ENCODE measurements at places on chromosomes 4 and X.

DNA sequence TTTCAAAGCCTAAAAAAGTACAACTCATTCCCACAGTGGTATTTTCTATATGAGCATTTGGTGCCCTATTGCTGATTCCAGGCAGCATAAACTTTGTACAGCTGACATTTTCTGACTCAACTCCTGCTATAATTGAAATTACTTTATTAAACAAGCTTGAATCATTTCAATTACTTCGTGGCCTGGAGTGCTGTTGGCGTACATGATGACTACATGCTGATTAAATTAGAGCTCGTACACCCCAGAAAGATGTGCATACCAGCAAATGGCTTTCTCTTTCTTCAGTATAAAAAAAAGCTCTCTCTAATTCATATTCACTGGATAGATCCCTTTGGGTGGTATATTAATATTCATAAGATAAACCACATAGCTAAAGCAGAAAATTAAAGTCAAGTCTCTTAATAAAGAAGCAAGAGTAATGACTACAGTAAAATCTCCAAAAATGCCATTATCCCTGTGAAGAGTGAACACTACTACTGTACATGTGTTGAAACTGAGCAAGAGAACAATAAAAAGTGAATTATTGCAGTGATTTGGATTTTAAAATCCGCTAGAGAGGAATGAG, 245.0 kb upstream of the IGFBP7 start:
- DNase-seq, result no peak

DNA sequence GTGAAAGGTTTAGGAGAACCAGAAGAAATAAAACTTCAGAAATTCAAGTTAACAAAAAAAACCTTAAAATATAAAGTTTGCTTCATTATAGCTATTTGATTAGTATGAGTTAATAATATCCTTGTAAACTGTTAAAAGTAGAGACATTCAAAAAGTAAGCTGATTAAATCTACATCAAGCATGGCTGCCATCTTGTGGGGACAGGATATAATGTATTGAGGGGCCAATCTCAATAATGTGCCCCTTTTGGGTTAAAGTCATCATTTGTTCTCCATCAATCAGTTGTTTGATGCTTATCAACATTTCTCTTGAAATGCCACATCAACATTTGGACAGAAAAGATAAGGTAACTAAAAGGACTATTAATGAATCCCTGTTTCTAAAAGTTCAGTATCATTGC, 4.6 kb upstream of the GRID2 start:
- no peak for DNase-seq

DNA sequence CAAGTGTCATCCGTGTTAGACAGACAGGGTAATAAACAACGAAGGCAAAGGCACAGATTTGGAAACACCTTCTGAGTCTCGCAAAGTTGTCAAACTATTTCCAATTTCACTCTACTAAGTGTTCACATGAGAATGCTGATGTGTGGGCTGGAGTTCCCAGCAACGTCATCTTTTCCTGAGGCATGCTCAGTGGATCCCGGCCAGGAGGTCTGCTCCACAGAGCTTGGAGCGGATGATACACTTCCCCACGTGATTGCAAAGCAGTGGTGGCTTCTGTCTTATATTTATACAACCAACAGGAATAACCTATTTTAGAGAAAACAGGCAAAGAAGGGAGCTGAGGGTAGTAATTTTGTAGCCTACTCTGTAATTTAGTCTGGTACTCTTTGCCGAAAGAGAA, 40.1 kb upstream of the PDK3 start:
- DNase-seq, result no peak

DNA sequence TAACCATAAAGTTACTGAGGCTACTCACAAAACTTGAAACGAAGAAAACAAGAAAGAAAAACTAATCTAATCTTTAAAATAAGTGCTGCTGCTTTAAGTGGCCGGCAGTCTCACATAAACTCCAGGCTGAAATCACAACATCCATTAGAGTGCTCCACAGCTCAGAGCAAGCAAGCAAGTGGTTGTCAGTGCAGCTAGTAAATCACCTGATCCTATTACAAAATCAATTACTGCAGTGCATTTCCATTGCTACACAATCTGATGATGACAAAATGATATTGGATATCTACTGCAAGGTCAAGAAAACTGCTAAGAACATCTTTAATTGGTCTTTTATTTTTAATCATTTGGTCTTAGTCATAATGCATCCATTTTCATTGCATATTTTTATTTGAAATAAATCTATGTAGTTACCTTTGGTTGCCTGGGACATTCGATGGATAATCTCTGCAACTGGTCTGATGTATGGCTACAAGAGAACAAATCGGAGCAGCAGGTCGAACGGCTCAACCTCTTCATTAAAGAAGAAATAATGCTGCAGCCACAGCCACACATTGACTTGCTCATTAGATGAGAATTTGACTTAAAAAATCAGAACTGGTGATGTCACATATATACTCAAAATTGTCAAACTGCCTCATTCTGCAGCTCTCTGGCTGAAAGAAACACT, 87.7 kb downstream of the FBXW7 start:
- no peak for DNase-seq

DNA sequence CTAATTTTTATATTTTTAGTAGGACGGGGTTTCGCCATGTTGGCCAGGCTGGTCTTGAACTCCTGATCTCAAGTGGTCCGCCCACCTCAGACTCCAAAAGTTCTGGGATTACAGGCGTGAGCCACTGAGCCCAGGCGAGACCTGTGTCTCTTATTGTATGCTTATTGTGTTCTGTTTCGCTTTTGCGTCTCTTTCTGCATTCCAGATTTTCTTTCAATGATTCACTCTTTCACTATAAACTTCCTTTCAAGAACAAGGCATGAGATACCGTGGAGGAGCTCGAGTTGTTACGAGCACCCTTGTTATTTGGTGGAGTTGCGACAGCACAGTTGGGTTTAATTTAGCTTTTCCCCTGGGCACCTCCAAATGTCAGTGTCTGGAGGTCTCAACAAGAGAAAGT, 366.7 kb upstream of the FAT1 start:
- no peak for DNase-seq

- DNase-seq, result no peak
These were observed 209.1 kb upstream of the HCCS start for GRCh38 chrX:10902001-10902400.

DNA sequence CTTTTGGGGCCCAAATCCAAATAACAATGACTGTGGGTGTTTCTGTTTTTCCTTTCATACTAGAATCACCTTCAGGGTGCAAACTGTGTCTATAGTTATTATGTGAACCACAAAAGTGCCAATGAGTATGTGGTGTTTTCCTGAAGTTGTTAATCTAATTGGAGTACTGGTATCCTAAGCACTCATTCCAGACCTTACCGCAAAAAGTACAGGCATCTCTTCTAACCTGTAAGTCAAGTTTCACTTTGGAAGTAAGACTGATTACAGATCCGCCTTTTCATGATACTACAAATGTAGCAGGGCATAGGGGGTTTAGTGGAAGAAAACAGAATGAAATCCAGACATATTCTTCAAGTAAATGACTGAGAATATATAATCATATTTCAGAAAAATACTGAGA, 16.1 kb downstream of the COQ2 start:
- DNase-seq, result no peak

GRCh38 chrX:40402831-40403533, 177.8 kb upstream of the ATP6AP2 start:
- no peak for DNase-seq

- DNase-seq, result no peak
These were observed 24.5 kb downstream of the REPS2 start for GRCh38 chrX:16970977-16971376.

DNA sequence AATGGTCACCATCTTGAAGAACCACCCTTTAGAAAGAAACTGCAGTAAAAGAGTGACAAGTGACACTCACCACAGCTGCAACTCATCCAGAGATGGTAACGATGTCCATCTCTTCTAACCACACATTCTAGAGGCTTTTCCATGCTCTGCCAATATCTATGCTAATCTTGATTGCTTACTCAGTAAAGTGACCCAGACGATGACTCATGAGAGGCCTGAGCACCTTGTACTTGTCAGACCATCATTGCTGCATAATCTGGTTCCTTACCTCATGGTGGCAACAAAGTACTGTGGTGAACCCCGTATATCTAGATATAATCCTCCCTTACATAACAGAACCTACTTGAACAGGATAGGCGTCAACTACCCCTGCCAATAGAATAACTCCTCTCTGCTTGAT, 75.6 kb downstream of the CCNG2 start:
- DNase-seq, result no peak

DNA sequence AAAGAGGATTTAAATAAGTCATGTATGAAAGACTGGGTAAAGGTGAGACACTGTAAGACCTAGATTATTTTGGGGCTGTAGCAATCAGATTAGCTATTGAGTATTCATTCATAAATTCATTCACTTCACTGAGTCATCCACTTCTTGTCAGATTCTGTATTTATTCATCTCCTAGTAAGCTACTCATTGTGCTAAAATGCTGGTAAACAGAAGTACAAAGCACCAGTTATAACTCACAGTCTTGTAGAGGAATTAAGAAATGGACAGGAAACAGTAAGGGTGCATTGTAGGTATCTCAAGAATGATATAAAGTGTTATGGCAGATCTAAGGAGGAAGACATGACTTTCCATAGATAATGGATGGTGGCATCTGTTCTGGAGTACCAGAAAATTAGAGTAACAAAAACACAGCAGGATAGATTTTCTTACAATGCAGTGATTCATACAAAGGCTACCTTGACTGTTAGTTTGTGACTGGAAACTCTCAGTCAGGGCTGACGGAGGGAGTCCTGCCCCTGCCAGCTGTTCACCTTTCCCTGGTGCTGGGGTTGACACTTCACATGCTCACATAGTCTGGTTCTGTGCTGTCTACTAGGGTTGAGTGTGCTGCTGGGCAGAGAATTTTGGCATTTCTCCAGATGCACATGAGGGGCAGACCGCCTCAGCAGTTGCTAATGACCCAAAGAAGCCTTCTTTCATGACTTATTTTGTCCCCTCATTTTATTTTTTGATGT, 26.5 kb upstream of the HAND2 start:
- no peak for DNase-seq

DNA sequence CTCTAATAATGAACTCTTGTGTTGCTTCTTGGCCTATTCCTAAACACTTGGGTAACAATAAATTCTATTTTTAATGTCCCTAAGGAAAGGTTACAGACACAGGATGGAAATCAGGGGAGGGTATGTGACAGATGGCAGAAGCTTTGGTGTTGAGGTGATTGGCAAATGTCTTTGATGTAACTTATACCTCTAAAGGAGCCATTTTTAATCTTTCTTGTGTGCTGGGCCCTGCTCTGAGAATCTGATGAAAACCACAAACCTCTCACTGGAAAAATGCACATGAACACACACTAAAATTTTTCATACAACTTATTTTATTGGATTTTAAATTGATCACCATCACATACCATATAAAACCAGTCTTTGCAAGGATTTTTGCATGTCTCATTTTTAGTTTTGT, 17.7 kb downstream of the FRYL start:
- no peak for DNase-seq

DNA sequence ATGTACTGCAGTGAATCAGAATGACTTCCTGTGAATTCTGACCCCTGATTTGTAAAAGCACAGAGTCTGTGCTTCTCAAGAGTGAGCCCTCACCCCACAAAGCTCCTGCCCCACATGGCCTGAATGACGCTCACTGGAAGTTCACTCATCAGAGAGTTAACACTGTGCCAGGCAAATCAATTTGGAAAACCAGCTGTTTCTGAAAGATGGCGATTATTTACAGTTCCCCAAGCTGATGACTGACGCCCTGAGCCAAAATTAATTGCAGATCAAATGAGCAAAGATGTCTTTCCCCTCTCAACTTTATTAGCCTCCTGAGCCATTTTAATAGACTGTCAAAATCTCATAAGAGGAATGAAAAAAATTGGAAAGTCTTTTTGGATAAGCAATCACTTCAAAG, 118.0 kb downstream of the SLC2A9 start:
- DNase-seq, result no peak

GRCh38 chr4:140943486-140944198, 187.5 kb upstream of the TBC1D9 start:
- DNase-seq, result no peak

DNA sequence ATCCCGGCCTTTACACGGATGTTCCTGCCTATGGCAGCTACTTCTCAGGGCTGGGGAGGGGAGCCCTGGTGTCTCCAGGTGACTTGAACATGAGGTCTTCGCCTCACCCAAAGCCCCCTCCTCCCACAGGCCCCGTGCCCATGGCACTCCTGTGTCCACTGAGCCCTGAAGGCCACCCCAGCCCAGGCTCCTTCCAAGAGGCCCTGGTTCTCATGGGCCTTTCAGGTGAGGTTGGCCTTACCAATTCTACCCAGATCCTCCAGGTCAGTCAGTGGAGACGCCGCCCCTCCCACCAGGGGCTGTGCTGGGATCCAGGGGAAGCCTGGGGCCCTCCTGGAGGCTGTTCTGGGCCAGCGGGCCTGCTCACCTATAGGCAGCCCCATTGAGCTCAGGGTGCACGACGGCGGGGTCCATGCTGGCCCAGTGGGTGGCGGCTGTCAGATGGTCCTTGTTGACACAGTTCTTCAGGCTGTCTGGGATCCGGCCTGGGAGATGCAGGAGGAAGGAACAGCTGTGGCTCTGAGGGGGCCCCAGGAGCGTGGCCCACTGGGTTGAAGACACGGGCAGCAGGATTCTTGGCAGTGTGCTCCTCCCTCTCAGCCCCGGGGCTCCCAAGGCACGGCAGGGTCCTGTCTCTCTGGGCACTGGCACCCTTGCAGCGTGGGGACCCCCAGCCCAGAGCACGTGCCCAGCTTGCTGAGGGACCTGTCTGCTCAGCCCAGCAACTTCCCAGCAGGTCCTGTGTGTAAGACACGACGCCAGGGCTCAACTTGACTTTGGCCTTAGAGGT, 36.2 kb downstream of the CTBP1 start:
- no peak for DNase-seq

DNA sequence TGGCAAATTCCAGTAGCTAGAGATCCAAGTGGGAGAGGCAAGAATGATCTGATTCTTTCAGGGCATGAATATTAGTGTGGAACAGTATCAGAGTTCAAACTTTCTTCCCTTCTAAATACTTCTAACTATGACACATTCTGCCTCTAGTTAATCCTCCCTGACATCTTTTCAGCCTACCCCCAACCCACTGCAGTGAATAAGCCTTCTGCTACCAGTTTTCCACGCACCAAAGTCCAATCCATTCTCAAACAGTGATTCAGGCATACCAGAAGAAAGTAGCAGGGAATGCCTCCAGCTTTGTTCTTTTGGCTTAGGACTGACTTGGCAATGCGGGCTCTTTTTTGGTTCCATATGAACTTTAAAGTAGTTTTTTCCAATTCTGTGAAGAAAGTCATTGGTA, 155.4 kb upstream of the FTHL17 start:
- DNase-seq, result no peak

DNA sequence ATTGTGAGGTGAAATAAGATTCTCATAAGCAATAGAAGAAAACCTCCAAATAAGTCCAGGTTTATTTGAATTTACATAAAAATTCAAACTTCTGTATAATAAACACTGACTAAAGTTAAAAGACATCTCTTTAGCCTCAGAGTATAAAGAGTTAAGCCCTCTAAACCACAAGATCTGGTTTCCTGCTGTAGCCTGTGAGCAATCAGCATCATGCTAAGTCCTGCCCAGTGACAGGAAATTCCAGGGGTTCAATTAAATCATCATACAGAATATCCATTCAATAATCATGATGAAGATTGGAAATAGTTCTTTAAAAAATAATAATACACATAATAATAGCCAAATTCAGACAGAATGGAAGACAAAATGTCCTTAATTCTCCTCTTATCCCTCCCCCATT, 139.2 kb upstream of the DGKK start:
- no peak for DNase-seq
